OCI-M1 (cell line): ENCODE measurements at places on chromosomes 5 and 9.
A peak's percentile ranks its signal among the peaks of the same experiment; 100 is the strongest.

GRCh38 chr5:143066556-143067281, 296.5 kb downstream of the ARHGAP26 start:
- no peak for DNase-seq

DNA sequence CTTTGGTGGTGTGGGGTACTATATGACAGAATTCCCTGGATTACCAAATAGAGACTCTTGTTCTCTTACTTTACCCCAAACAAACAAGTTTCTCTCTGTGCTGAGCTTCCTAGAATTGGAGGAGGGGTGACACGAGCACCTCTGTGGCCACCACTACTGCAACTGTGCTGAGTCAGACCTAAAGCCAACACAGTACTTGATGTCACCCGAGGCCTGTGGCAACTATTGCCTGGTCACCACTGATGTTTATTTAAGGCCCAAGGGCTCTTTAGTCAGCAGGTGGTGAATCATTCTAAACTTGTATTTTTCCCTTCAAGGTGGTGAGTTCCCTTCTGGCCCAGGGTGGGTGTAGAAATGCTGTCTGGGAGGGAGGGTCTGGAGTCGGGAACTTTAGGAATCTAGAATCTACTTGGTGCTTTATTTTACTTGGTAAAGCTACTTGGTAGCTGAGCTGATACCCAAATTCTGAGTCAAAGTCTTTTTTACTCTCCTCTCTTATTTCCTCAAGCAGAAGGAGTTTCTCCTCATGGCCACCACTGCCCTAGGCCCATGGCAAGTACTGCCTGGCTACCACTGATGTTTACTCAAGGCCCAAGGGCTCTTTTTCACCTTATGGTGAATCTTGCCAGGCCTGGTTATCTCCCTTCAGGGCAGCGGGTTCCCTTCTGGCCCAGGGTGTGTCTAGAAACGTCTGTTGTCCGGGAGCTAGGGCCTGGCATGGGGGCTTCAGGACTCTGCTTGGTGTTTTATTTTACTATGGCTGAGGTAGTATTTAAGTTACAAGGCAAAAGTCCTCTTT, 9.8 kb downstream of the LURAP1L start:
- DNase-seq = peak; percentile 100

- no peak for DNase-seq
These were observed 156.6 kb downstream of the TRPM3 start for GRCh38 chr9:70964861-70965260.

DNA sequence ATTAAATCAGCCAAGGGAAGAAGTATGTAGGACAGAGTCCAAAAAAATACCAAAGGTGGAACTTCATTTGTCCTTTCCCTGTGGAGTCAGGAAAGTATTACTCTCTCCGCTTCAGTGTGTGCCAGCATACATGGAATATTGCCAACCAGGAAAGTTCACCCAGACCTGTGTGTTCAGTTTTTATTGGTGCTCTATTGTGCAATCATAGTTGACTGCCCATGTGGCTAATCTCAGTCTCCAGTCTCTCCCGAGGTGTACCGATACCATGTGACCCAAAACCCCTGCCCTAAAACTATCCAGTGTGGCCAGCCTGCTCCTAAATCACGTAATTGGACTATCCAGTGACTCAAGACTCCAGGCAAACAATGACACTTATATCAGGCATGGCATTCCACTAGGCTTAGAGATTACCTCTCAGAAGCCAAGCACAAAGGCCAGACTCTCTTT, 38.8 kb downstream of the NFX1 start:
- DNase-seq = peak; percentile 46

GRCh38 chr5:13625616-13626198, 318.8 kb downstream of the DNAH5 start:
- DNase-seq = no peak

GRCh38 chr5:157108976-157109375, at the start of gene HAVCR2:
Gene HAVCR2 (minus strand): TSS chr5:157109044. CDS start chr5:157108983, 61 bp downstream.
- peak; percentile 30 for DNase-seq

- DNase-seq = peak; percentile 21
These were observed 16.6 kb downstream of the TUT7 start for GRCh38 chr9:86337469-86338108.

- no peak for DNase-seq
These were observed 55.3 kb downstream of the TRPC7 start for GRCh38 chr5:136309932-136310598.

DNA sequence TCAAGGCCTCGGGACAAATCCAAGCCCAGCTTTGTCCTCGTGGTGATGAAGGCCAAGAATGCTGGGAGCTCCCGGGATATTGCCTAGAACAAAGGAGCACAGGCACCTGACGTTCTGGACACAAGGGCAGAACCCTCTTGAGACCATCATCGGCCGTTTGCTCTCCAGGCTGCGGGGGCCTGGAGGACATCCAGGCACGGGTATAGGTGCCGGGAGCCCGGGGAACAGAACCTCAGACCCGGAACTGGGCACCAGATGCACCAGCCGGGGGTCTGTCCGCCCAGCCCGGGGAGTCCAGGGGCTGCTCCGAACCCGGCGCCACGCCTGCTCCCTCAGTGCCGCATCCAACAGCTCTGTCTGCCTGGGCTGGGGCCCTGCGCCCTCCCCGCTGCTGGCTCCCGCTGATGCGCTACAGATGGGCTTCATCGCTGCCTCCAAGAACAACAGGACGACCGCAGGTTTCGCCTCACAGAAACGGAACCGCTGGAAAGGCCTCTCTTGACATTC, 88.0 kb downstream of the ADAMTS2 start:
- no peak for DNase-seq

DNA sequence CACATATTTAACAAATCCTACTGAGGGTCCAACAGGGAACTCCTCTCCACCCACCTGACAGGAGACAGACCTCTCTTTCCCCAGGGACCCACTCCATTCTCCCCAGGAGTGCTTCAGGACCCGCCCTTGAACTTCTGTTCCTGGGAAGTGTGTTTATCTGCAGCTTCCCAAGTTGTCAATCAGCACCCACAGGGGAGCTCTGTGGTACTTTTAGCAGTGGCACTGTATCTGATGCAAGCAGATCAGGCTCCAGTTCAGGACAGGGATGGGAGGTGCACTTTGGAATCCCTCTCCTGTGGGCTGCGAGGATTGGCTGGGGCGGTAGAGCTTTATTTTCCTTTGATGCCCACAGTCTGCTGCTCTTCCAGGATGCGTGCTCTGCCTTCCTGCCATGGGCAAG, 8.7 kb downstream of the GALNT10 start:
- peak; percentile 13 for DNase-seq

GRCh38 chr9:3775968-3776367, 250.2 kb upstream of the RFX3 start:
- DNase-seq = peak; percentile 85

DNA sequence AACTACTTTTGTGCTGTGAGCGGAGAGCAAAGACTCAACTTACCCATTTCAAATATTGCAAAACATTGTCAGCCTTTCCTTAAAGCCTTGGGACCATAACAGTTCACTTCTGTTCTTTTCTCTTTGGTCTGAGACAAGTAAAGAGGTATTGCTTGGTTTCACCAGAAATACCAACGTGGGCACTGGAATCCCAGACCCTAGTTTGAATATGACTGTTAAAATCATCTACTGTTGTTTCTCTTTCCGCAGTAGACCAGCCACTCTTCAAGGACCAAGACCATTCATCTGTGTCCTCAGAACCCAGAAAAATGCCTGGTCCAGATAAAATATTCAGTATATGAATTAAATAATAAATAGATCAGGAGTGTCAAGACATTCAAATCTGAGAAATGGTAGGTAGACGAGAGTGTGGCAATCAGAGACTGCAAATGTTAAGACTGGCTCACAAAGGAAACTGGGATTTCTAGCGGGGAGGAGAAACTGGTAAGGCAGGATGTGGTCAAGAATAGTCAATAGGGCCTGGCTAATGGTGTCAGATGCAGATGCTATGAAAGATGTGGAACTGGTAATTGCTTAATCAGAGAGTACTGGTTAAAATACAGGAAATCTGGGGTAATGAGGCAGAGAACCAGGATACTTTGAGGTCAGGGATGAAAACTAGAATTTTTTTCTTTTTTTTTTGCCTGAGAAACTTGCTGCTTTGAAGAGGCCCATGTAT, 82.1 kb upstream of the IL33 start:
- no peak for DNase-seq

- DNase-seq = no peak
These were observed 175.5 kb downstream of the ANXA1 start for GRCh38 chr9:73327149-73327548.

- no peak for DNase-seq
These were observed 72.6 kb downstream of the DAPK1 start for GRCh38 chr9:87570000-87570908.

DNA sequence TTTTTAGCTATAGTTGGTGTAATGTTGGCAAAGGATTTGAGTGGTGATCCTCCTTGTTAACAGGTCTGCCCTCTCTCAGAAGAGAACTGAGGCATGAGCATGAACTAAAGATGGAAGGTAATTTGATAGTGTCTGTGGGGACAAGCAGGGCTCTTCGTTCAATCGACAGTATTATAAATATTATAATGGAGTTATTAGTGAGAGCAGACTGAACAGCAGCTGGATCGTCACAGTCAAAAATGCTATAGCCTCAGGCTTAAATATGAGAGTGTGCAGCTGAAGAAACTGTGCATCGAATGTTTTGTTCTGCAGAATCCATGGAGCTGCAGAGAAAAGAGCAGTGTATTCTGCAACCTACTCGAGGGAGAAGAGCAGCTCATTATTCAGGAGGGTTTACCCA, 757.3 kb downstream of the DNAH5 start:
- no peak for DNase-seq

GRCh38 chr9:38685535-38685934, 34.4 kb downstream of the FAM240B start:
- no peak for DNase-seq

GRCh38 chr5:163489055-163489744, 16.2 kb upstream of the MAT2B start:
- DNase-seq = peak; percentile 13

DNA sequence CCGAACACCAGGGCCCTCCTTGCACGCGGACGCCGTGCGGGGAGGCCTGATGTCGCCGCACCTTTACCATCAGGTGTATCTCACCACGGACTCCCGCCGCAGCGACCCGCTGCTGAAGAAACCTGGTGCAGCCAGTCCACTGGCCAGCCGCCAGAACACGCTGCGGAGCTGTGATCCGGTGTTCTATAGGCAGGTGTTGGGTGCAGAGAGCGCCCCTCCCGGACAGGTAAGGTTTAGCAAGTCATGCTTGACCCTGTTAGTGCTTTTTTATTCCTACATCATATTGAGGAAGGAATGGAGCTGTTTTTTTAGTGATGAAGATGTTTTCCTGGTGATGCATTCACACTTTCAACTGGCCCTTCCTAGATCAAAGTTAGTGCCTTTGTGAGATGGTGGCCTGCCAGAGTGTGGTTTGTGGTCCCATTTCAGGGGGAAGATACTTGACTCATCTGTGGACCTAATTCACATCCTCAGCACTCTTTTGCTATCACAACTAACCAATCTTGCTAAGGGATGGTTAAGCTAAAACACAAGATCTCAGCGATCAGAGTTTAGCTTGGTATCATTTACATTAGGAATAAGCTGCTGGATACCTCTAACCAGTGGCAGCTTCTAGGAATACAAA, 2.7 kb downstream of the PCDHGC3 start:
- DNase-seq = no peak

DNA sequence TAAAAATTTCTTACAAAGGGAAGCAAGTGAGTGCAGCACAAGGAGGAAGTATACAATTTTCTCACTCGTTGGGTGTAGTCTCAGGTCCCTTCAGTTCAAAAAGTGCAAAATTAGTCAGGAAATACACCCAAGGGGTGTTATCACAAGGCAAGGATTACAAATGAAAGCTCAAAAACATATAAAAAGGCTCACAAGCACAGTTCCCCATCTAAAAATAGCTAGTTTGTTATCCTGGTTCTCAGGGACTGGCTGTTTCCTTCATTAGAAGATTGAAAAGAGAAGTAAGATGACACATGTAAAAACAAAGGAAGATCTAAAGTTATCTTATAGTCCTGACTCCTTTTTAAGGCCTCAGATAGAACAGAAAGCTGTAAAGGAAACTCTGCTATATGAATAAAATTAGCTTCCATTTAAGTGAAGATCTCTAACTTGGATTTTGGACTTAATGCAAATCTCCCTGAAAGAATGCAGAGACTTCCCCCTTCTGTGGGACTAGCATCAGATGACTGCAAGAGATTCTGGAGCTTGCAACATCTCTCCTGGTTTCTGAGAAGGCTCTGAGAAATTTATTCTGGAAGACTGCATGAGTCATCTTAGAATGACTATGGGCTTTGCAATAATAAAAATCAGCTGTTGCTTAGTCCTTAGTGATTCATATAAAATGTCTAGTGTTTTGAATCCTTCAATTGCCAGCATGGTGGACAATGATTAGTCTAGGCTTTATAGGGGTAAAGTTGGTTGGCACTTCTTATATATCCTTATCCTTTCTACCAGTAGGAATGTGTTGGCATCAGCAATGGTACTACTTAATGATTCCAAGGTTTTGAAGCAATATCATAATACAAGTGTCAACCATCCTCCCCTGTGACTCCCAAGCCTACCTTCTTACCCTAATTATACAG, 25.4 kb downstream of the DAB2 start:
- DNase-seq = peak; percentile 96
